Hematopoietic multipotent progenitor cell treated with erythropoietin and hydrocortisone succinate and interleukin-3 and kit ligand, for 4 days (in vitro differentiated cells): ENCODE measurements at places on chromosomes 5 and 9.

- DNase-seq = no peak
Observed at GRCh38 chr9:112647596-112647995, 70.3 kb downstream of the INIP start.

- DNase-seq = no peak
Observed at GRCh38 chr5:97847920-97848631, 665.0 kb upstream of the RIOK2 start.

DNA sequence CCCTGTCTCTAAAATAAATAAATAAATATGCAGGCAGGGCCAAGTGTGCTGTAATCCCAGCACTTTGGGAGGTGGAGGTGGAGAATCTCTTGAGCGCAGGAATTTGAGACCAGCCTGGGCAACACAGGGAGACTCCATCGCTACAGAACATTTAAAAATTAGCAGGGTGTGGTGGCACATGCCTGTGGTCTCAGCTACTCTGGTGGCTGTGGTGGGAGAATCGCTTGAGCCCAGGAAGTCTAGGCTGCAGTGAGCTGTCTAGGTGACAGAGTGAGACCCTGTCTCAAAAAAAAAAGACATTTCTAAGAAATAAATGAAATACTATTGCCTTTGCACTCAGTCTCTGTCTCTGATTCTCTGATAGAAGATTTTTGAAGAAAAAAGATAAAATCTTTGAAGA, 1.2 kb upstream of the PCDHGA10 start:
- DNase-seq = no peak

- DNase-seq = no peak
Observed at GRCh38 chr5:15326471-15326870, 173.5 kb upstream of the FBXL7 start.

DNA sequence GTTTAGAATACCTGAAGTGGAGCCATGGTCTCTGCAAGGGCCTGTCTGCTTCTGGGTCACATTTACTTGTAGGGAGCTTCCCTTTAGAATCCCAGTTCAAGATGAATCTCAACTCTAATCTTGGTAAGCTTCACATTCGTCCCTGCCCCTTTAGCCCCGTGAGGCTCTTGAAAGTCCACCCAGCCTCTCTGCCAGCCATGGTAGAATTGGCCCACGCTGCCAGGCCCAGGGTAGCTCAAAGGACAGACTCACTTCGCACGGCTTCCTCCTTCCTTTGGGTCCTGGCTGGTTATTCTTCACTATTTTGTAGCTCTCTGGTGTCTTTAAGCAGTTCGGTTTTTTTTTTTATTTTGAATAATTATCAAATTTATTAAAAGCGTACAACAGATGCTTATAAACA, 28.6 kb upstream of the NKX2-5 start:
- no peak for DNase-seq

DNA sequence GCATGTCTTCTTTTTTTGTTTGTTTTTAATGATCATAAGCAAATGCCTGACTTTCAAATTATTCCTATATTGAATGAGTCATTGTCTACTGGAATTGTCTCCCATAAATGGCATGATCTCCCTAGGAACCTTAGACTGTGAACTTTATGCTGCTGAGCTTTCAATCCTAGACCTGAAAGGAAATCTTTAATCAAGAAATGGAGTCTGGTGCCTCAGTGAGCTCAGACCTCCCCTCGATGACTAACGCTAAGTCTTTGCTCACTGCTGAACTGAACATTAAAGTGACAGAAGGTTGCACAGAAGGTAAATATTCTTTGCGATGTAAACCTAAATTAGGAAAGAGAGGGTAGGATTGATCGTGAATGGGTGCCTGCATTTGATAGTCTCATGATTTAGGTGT, 745.2 kb upstream of the WWC1 start:
- no peak for DNase-seq
